GM20000 (cell line): ENCODE measurements at places on chromosomes 2 and 18.
A peak's percentile ranks its signal among the peaks of the same experiment; 100 is the strongest.

DNA sequence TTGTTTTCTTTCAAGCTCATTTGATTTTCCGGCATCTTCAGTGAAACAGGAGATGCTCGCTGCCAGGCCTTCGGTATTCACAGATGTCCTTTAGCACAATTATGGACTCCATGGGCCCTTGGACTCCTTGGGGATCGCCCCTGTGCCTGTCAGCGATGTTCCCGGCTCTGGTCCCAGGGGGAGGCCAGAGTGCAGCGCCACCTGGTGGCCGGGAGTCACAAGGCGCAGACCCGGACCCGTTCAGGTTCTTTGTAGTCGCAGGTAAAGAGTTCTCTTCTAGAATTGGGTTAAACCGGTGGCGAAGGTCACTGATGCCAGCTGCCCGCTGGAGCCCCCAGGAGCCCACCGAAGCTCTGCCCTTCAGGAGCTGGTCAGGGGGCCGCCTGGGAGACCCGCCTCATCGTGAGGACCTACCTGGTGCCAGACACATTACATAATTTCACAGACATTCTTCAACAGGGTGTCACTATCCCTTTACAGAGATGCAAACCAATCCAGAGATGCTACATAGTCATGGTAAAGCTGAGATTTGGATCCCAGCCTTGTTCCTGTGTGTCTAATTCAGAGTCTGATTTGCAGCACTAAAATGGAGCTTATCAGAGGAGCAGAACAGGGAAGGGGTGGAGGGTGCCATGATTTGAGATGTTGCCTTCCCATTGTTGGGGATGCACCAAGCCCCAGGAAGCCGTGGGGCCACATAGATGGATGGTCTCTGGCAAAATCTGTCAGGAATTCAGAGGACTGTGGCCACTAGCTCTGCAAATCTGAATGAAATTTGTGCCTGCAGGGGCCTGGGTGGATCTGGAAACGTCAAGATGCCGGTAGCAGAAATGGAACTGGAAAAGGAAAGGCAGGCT lies 6.0 kb upstream of the INPP5D start:
- DNase-seq, result peak; percentile 91

DNA sequence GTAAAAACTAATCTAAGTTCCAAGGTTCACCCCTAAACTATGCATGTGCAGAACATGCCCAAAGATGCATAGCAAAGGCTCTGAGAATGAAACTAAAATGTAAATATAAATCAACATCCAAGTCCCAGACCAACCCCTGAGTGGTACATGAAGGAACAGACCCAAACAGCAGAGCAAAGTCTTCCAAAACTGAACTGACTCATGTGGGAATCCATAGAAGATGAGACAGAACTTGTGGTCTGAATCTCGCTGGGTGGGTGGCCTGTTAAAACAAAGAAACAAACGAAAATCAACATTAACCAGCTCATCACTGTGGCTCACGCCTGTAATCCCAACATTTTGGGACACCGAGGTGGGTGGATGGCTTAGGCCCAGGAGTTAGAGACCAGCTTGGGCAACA lies 29.5 kb upstream of the ATRAID start:
- DNase-seq, result no peak

DNA sequence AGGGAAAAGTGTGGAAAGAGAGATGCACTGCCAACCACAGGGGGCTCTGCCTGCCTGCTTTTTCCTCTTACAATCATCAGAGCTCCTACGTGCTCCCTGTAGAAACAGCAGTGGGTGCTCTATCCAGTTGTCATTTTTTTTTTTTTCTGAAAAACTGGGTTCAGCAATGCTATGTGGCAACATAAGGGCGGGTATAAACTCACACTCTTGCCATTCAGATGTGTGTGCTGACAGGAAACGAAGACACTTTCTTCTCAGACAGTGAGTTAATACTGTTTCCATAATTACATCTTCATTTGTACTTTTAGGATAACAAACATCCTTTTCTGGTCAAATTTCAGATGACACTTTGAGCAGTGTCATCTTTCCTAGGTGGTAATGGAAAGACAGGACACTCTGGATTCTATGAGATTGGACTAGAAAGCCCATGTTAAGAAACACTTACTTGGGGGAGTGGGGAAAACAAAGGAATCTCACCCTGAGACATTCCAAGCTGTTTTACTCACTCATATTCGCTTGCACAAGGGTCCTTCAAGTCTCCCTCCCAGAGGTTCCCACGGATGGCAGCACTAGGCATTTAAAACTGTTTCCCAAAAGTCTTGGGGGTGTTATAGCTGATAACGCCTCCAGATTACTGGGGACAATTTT lies 41.3 kb downstream of the CCDC93 start:
- DNase-seq, result no peak

- DNase-seq, result no peak
Measured at GRCh38 chr2:117409443-117409842, 405.0 kb upstream of the DDX18 start.

- DNase-seq, result no peak
Measured at GRCh38 chr2:40352703-40353099, 99.2 kb downstream of the SLC8A1 start.

DNA sequence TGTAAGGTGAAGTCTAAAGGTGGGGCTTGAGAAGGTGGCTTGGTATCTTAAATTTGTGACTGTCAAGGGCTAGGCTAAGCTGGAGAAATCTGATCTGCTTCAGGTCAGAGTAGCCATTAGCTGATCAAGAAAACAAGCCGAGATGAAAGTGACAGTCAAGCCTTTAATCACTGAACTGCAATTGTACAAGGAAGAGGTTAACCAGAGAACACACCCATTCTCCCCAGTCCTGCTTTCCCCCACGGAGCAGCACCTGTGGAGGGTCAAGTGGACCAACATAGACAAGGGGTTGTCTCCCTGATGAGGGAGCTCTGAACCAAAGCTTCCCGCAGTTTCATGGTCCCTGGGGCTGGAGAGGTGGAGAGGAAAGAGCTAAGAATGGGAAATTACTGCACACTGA lies 901.2 kb downstream of the DCC start:
- no peak for DNase-seq

DNA sequence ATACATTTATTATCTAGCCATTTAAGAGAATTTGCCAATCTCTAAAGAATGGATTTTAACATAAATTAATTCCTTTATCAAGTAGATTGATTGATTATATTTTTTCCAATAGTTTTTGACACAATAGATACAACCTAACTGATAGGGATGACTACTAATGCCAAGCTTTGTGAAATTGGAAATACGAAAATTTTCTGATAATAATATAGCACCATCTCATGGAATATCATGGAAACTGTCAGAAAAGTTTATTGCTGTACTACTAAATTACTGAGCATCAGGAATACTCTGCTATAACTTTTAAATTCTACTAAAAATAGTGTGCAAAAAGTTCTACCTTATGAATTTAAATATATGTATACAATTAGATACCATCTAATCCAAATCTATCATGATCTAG lies 101.8 kb upstream of the MAP2 start:
- no peak for DNase-seq

- DNase-seq, result no peak
Measured at GRCh38 chr2:162798407-162798806, 40.2 kb downstream of the KCNH7 start.

DNA sequence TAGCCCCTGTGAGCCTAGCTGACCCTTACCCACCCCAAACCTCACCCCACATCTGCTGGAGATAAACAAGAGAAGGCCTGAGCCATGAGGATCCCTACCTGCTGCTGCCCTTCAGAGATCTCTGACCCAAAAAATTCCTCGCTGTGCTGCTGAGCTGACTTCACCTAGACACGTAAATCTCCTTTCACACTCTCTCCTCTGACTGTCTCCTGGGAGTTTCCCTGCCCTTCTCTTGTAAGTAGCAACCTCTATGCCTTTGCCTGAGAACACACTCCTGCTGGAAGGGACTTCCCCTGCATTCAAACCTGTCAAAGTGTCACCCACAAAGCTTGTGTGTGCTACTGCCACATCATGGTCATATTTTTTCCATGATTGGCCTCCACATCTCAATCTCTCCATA lies 134.2 kb upstream of the NOL4 start:
- peak; percentile 53 for DNase-seq

DNA sequence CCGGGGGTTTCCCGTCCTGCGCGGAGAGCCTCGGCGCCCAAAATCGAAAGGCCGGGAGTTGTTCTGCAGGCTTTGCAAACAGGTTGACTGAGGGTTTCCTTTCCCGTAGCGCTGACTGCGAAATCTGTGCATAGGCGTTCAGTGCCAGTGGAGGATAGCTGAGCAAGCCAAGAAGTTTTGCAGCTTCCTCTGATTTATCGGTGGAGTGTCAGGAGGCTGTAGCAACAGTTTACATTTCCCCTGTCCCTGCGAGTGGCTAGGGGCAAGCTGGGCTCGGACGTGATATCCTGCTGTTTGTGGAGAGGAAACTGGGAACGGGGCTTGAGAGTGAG lies 694 bp downstream of the THSD7B start:
- no peak for DNase-seq

GRCh38 chr2:200595913-200596312 lies 10.1 kb downstream of the AOX1 start:
- DNase-seq, result no peak

GRCh38 chr2:217225596-217225995 lies 365.7 kb upstream of the TNP1 start:
- no peak for DNase-seq

DNA sequence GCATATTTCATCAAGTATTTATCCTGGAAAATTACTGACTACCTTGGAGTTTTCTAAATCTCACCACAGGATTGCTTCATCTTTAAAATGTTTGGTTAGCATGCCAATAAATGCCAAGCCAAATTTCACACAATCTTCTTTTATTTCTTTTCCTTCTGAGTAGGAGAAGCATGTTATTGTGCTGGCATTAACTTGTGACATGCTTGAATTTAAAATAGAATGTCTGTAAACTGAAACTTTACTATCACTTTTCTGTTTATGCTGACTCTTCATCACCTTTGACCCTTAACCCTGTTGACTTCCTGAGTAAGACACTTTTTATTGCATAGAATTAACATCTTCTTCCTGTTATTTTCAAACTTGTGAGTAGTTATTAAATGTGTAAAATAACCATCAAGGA lies 56.2 kb upstream of the LRRTM4 start:
- DNase-seq, result no peak

- DNase-seq, result no peak
Measured at GRCh38 chr2:60476206-60476954, 77.1 kb downstream of the BCL11A start.

- peak; percentile 51 for DNase-seq
Measured at GRCh38 chr18:24014986-24015638, 558 bp downstream of the TTC39C start.

DNA sequence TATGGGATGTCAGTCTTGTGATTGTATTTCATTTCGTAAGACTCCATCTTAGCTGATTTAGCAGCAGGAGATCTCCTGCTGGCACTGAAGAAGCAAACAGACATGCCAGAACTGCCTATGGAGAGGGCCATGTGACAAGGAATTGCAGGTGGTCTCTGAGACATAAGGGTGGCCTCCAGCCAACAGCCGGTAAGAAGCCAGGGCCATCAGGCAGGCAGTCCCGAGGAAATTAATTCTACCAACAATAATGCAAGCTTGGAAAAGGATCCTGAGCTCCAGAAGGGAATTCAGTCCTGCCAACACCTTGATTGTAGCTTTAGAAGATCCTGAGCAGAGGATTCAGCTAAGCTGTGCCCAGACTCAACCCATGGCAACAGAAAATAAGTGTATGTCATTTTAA lies 87.1 kb upstream of the DNAJC10 start:
- DNase-seq, result no peak

GRCh38 chr2:26172189-26172870 lies 558 bp upstream of the GAREM2 start:
- DNase-seq, result peak; percentile 54

GRCh38 chr18:61606759-61607158 lies 273.5 kb downstream of the CDH20 start:
- no peak for DNase-seq

GRCh38 chr2:119102964-119103363 lies 55.6 kb downstream of the C1QL2 start:
- DNase-seq, result no peak

- DNase-seq, result no peak
Measured at GRCh38 chr18:13246121-13246520, 27.6 kb downstream of the LDLRAD4 start.

DNA sequence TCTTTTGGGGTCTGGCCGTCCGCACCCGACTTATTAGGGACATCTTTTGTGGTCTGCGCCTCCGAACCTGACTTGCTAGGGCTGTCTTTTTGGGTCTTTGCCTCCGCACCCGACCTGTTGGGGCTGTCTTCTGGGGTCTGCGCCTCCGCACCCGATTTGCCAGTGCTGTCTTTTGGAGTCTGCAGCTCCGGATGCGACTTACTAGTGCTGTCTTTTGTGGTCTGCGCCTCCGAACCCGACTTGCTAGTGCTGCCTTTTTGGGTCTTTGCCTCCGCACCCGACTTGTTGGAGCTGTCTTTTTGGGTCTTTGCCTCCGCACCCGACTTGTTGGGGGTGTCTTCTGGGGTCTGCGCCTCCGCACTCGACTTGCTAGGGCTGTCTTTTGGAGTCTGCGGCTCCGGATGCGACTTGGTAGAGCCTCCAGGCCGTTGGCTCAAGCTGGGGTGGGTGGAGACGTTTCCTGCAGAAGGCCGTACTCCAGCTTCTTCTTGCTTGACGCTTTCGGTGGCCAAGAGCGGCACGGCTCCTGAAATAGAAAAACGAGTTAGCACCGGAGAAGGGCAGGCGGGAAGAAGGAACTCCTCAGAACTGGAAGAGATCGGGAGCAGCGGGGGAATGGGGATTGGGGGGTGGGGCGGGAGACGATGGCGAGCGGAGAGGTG lies 498 bp downstream of the TGOLN2 start:
- DNase-seq, result peak; percentile 55

DNA sequence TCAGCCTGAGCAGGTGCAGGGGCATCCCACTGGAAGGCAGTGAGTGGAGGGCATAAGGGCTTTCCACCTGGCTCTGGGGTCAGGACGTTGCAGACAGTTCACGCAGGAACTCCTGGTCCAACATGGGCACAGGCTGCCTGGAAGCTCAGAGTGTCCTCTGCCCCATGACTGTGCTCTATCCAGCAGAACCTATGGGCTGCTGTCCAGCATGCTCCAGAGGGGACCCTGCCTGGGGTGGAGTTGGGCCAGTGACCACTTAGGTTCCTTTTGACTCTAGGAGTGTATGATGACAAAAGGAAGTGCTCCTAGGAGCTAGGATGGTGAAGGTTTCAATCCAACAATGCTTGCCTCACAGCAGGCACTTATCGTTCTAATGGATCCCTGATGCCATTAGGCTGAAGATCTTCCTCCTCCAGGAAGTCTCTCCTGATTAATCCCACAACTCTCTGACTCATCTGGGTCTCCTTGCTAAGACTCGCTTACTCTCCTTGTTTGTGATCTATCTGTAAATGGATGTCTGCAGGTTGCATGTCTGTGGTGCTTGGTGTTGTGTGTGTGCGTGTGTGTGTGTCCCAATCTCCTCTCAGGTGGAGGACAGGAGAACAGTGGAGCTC lies 224.0 kb downstream of the CELF4 start:
- DNase-seq, result no peak

- no peak for DNase-seq
Measured at GRCh38 chr18:62634979-62635630, 80.2 kb upstream of the PHLPP1 start.

- DNase-seq, result no peak
Measured at GRCh38 chr2:85953476-85953875, 64.7 kb upstream of the ST3GAL5 start.

- DNase-seq, result no peak
Measured at GRCh38 chr2:165009466-165009865, 54.1 kb upstream of the SLC38A11 start.
